Left lung (tissue), 14 donors: ENCODE measurements at places on chromosomes 11 and 22.

- no peak for DNase-seq
These were observed 3.2 kb downstream of the NDUFS8 start for GRCh38 chr11:68033708-68034045.

DNA sequence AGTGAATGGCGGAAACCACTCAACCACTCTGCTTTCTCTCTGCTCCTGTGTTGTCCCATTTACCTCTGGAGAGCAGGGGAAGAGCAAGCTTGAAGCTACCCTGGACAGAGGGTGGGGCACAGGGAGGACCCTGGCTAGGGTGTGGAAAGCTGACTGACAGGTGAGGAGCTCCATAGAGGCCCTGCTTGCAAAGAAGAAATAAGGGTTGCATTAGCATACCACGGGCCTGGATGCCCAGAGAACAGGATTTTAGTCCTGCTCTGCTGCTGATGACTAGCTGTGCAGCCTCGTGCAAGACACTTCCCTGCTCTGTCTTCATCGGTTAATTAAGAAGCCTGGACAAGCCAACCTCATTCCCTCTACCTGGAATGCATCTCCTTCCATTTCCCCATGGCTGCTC, 135.0 kb downstream of the BUD13 start:
- no peak for DNase-seq

GRCh38 chr11:43573233-43573632, 107.3 kb upstream of the HSD17B12 start:
- no peak for DNase-seq

- no peak for DNase-seq
These were observed 22.6 kb downstream of the DBX1 start for GRCh38 chr11:20137637-20138036.

- peak; percentile 64 for DNase-seq
These were observed 10.7 kb upstream of the GSTP1 start for GRCh38 chr11:67572747-67573419.
